ENCODE measurements at places on chromosomes 2 and 18.

DNA sequence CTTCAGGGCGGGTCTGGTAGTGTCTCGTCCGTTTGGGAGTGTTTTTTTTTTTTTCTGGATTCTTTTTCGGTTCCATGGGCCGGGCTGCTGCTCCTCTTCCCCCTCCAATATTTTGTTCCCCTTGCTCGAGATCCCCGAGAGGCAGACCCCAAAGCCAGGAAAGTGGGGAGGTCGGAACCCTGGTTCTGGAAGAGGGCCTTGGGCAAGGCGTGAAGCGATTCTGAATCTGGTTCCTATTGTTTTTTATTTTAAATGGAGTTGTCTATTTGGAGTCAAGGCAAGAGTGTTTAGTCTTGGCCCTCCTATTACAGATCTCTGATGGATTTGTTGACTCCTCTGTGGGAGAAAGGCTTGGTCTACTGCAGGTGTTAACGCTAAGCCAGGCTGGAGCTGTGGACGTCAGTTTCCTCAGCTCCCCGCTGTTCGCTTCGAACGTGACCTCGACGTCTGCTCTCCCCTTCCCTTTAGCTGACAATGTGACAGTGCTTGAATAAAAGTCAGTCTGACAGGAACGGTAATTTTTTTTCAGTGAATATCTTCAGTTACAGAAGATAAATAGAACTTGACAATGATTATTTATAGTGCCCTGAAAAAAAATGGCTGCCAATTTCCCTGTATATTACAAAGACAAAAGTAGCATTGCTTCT, 683 bp upstream of the DNAJC27 start:
- peak; percentile 38 for DNase-seq

- DNase-seq = no peak
These were observed 33.2 kb downstream of the MYO5B start for GRCh38 chr18:50161597-50162205.

DNA sequence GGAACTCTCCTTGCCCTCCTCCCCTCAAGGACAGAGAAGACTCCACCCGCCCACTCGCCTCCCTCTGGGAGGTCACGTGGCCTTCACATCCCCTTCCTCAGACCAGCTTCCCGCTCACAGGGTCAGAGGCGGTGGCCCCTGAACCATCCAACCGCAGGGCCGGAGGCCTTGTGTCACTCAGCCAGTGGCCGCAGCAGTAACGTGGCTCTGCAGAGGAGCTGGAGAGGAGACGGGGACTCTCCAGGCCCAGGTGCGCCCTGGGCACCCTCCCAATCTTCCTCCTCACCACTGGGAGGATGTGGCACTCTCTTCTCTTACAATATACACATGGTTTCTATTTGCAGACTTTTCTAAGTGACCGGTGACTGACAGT, 161.7 kb downstream of the TWIST2 start:
- DNase-seq = no peak

DNA sequence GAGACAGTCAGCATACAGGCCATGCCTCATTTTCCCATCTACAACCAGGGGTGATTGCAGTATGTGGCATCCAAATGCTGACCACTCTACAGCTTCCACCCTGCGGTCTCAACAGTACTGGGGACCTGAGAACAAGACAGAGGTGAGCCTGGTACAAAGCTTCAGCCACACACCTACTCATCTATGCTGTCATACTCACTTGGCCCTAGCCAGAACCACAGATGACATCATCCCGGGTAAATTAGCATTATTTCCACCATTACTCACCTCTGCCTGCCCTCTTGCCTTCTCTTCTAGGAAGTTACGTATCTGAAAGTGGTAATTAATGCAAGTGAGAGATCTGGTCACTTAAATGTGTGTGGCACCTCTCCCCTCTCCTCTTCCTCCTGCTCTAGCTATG, 208.2 kb upstream of the ARL4C start:
- DNase-seq = peak; percentile 72

DNA sequence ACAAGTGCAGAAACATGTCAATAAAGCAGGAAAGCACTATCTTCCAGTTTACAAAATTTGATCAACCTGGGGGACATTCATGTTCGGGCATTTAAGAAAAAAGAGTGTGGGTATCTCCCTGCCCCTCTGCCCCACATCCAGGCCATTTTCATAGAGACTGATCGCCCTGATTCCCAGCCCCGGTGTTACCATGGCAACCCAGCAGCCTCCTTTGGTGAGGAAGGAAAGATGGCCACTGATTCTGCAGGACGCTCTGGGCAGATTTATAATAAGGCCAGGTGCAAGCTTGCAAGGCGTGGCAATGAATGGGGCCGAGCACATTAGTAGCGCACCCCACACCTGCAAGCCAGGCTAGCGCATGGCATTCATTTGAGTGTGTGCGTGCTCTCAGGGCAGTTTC, 36.7 kb upstream of the ARL4C start:
- no peak for DNase-seq

GRCh38 chr18:2939317-2939716, 73.6 kb downstream of the LPIN2 start:
- no peak for DNase-seq

- peak; percentile 72 for DNase-seq
These were observed 1.9 kb downstream of the PER2 start for GRCh38 chr2:238286551-238286950.

GRCh38 chr2:178057179-178057680, 15.3 kb downstream of the PDE11A start:
- DNase-seq = no peak

- peak; percentile 46 for DNase-seq
These were observed 647 bp downstream of the PSME4 start for GRCh38 chr2:53969968-53970723.

- no peak for DNase-seq
These were observed 65.8 kb upstream of the HS6ST1 start for GRCh38 chr2:128384446-128384845.

DNA sequence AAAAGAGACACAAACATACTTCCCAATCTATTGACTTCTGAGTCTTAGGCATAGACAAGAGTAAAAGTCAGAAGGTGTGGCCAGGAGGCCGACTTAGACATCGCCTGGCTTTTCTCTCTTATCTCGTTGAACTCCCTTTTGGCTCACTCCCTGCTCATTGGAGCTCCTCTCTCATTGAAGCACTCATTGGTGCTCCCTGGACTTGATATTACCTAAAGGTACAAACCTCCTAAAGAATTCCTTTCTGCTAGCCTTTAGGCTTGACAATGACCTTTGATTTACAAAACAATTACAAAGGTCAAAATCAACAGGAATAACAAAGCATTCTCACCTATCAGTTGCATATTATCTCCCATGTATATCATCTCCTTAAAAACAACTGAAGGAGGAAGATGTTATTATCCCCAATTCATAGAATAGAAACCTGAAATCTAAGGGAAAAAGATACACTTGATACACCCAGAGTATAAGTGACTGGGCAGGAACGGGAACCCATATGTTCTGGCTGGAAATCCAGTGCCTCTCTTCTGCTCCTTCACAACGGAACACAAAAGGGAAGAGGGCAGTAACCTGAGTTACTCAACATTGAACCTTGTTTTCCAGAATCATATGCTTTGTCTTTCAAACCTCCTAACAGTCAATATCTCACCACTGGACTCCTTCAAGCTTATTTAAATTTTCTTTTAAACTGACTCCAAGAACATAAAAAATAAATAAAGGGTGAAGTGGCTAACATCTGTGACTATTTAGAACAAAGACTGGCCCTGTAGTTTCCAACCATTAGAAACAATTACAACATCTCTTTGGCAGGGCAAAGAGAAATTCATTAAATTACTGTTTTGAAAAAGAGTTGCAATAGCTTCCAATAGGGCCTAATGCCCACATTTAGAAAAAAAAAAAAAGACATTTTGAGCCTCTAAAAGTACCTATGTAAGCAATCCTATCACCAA, 1247.9 kb downstream of the LRP1B start:
- DNase-seq = no peak

- peak; percentile 15 for DNase-seq
These were observed 18.4 kb downstream of the PREPL start for GRCh38 chr2:44342854-44343253.

- DNase-seq = peak; percentile 66
These were observed at the start of gene PLA2R1 for GRCh38 chr2:160062292-160063005. Gene PLA2R1, minus strand, starts transcription at chr2:160062615. Its CDS starts 212 bp downstream, at chr2:160062403.

GRCh38 chr2:79789811-79790210, 277.0 kb downstream of the CTNNA2 start:
- no peak for DNase-seq

- DNase-seq = no peak
These were observed 35.8 kb upstream of the ARHGAP25 start for GRCh38 chr2:68698567-68699377.

- DNase-seq = no peak
These were observed 91.3 kb downstream of the ASXL2 start for GRCh38 chr2:25787020-25787419.

DNA sequence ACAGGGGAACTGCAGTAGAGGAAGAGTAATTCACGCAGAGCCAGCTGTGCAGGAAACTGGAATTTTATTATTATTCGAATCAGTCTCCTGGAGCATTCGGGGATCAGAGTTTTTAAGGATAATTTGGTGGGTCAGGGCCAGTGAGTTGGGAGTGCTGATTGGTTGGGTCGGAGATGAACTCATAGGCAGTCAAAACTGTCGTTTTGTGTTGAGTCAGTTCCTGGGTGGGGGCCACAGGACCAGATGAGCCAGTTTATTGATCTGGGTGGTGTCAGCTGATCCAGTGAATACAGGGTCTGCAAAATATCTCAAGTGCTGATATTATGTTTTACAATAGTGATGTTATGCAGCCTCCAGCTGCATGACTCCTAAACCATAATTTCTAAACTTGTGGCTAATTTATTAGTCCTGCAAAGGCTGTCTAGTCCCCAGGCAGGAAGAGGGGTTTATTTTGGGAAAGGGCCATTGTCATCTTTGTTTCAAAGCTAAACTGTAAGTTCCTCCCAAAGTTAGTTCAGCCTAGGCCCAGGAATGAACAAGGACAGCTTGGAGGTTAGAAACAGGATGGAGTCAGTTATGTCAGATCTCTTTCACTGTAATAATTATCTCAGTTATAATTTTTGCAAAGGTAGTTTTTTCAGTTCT, 67.0 kb downstream of the ASAP2 start:
- peak; percentile 24 for DNase-seq

- DNase-seq = peak; percentile 70
These were observed 251.7 kb upstream of the PXDN start for GRCh38 chr2:1995987-1996386.

GRCh38 chr2:16218625-16219024, 278.3 kb downstream of the MYCN start:
- no peak for DNase-seq

Data from RPMI7951 (cell line).